ENCODE measurements at places on chromosomes 5 and 9.

DNA sequence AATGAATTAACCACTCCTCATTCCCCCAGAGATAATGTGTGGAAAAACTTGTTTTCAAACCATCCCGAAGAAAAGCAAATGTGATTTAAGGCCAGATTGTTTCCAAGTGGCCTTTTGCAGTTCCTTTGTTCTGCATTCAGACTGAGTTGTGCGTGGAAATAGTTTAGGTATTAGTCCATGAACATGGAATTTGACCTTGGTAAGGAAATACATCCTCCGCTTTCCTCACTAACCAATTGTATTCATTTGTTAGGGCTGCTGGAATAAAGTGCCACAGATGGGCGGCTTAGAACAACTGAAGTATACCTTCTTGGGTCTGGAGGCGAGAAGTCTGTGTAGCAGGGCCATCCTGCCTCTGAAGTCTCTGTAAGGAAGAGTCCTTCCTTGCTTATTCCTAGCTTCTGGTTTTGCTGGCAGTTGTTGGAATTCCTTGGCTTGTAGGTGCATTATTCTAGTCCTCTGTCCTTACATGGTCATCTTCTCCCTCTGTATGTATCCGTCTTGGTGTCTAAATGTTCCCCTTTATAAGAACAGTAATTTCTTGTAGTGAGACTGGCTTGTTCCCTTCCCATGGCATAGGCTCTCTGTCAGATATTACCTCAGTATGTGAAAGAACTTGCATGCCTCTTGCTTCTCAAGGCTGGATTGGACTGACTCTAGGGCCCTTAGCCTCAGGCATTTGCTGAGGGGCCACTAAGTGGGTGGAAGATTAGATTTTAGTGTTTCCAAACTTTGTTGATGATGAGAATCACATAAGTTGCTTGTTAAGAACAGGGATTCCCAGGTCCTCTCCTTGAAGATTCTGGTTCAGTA is 53.9 kb downstream of the RAI14 start:
- DNase-seq = peak; percentile 61

- DNase-seq = no peak
These were observed 141.3 kb downstream of the SREK1 start for GRCh38 chr5:66285343-66285922.

- DNase-seq = peak; percentile 8
These were observed 8.7 kb upstream of the TRPC7 start for GRCh38 chr5:136374003-136374402.

GRCh38 chr5:134510970-134511795 is 14.3 kb upstream of the JADE2 start:
- DNase-seq = no peak

- DNase-seq = no peak
These were observed 462.0 kb upstream of the CLINT1 start for GRCh38 chr5:158320934-158321333.

GRCh38 chr9:26597542-26598149 is 295.0 kb downstream of the CAAP1 start:
- no peak for DNase-seq

DNA sequence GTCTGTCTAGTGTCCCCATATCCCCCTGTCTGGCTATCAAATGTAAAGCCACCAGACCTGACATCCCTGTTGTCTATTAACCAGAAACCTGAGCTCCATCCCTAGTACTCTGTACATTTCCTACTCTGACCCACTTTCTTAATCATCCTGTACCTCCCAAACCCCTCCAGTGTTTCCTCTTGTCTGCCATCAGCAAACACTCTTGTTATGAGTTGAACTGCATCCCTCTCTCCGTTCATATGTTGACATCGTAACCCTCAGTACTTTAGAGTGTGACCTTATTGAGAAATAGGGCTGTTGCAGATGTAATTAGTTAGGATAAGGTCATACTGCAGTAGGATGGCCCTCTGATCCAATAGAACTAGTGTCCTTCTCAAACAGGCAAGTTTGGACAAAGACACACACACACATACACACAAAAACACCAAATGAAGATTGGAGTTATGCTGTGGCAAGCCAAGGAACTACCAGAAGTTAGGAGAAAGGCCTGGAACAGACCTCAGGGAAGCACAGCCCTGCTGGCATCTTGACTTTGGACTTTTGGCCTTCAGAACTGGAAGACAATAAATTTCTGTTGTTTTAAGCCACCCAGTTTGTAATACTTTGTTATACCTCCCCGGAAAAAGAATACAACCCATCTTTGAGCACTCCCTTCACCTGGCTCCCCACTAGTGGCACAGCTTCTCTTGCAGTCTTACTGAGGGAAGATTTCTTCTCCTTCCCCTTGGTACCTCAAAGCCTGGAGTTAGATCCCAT is 180.0 kb upstream of the PTGER4 start:
- DNase-seq = no peak

GRCh38 chr9:80954521-80954920 is 734.8 kb downstream of the TLE1 start:
- DNase-seq = peak; percentile 2

- DNase-seq = no peak
These were observed 21.7 kb downstream of the ITGA2 start for GRCh38 chr5:53010814-53011213.

Measured in hepatic stellate cell (primary cell).